AG09309 (cell line): ENCODE measurements at places on chromosomes 4 and X.

- DNase-seq = no peak
Observed at GRCh38 chr4:56183344-56183959, 203.8 kb downstream of the AASDH start.

- no peak for DNase-seq
Observed at GRCh38 chr4:24471486-24472160, 112.7 kb downstream of the DHX15 start.

DNA sequence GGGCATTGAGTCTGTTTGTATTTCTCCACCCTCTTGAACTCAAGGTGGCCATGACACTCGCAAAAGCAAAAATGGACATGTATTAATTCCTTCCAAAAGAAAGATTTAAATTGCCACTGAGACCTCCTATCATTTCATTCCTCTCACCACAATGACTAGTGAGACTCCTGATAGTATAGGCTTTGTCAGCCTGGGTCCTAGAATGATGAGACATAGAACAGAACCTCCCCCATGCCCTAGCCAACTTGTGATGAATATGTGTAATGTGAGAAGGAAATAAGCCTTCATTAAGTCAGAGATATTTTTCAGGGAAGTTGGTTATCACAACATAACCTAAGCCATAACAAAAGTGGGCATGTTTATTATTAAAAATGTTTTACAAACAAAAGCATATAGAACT, 62.5 kb downstream of the ASB9 start:
- DNase-seq = no peak

GRCh38 chrX:103453655-103454054, 65.6 kb downstream of the RAB40A start:
- peak; percentile 68 for DNase-seq

- peak; percentile 5 for DNase-seq
Observed at GRCh38 chr4:154506253-154506652, 14.7 kb upstream of the DCHS2 start.

- DNase-seq = no peak
Observed at GRCh38 chr4:89069481-89069880, 12.5 kb upstream of the FAM13A start.

DNA sequence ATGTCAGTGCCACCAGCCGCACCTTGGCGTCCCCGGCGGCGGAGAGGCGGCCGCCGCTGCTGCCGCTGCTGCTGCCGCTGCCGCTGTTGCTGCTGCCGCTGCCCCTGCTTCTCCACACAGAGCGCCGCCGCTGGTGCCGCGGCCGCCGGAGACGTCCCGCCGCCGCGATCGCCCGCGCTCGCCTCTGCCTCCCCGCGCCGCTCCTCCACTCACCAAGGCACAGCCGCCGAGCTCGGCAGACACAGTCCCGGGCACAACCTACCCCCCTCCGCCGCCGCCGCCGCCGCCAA, at the start of gene PPP3CA:
PPP3CA (minus strand) TSS at position 260 of the 290 bp plus-strand sequence.
- no peak for DNase-seq

GRCh38 chr4:20333141-20333715, 81.5 kb downstream of the SLIT2 start:
- no peak for DNase-seq

DNA sequence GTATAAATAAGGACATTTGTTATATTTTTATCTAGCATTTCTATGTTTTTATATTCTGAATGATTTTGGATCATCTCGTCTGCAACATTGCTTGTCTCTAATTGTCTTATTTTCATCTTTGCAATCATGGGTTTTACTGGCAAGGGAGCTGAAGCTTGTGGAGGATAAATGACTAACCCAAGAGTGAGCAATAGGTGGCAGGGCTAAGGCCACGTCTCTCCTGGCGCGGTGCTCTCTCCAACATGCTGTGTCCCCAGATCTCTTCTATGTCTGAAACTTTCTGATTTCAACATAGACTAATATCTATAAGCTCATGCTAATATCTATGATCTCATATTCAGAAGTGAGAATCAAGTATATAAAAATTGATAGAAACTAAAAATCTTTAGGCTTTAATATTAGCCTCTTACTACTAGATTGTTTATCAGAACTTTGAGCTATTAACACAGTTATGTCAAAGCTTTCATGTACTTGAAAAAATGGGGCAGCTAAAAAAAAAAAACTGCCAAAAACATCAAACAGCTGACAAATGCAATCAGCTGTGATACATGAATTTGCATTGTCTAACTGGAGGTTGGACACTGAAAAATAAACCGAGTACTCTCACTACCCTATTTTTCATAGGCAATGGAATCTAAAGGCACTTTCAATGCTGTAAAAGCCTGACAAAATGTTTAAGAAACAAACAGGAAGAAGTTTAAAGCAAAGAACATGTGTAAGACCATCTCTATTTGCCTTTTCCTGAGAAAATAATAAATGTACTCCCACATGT, 169.2 kb downstream of the TMA16 start:
- no peak for DNase-seq

DNA sequence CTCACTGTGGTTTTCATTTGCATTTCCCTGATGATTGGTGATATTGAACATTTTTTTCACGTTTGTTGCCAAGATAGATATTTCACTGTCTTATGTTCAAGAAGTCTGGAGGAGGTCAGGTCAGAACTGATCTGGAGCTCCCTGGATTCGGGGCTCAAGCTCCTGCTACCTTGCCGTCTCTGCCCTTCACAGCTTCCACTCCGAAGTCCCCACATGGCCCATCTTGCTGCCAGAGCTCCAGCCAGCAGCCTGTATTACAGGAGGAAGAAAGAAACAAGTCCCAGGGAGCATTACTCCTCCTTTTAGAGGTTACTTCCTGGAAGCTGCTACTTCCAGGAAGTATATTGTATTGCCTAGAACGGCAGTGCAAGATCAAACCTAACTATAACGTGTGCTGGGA, 17.9 kb upstream of the CDKN2AIP start:
- no peak for DNase-seq

- no peak for DNase-seq
Observed at GRCh38 chr4:26192899-26193869, 127.6 kb upstream of the RBPJ start.

DNA sequence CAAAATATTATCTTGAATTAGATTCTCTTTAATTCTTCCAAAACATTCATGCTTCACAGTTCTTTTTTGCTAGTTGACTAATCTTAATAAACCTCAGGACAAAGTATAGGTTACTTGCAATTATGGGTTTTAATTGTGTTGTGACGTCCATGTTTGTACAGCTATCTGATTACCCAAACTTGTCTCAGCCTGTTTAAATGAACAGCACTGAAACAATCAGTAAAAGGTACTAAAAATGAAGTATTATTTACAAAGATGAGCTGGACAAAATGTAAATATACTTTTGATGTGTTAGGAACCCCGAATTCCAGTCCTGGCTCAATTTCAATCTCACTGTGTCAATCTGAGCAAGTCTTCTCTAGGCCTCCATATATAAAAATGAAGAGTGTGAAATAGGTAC, 57.4 kb upstream of the SLC6A14 start:
- DNase-seq = no peak

DNA sequence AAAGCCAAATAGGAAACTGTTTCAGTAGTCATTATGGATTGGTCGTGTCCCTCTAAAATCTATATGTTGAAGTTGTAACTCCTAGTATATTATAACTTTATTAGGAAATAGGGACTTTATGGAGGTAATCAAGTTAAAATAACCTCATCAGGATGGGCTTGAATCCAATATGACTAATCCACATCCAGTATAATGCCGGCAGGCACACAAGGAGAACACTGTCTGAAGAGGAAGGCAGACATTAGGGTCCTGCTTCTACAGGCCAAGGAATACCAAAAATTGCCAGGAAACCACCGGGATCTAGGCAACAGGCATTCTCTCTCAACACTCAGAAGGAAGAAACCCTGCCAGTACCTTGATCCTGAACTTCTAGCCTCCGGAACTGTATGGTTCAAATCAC, 130.3 kb downstream of the ATP10D start:
- no peak for DNase-seq

DNA sequence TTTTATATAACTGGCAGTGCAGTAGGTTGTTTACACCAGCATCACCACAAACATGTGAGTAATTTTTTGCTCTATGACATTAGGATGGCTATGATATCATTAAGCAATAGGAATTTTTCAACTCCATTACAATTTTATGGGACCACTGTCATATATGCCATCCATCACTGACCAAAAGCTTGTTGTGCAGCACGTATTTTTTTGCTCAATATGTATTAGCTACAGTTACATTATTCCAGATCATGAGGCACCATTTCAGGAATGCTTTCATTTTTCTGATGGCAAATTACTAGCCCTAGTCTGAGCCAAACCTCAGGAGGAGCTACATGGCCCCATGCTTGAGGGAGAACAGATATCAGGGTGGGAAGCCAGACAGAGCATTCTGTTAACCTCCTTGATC, 56.8 kb upstream of the DCLK2 start:
- DNase-seq = no peak

- DNase-seq = no peak
Observed at GRCh38 chrX:23327104-23327503, 7.5 kb upstream of the PTCHD1 start.

DNA sequence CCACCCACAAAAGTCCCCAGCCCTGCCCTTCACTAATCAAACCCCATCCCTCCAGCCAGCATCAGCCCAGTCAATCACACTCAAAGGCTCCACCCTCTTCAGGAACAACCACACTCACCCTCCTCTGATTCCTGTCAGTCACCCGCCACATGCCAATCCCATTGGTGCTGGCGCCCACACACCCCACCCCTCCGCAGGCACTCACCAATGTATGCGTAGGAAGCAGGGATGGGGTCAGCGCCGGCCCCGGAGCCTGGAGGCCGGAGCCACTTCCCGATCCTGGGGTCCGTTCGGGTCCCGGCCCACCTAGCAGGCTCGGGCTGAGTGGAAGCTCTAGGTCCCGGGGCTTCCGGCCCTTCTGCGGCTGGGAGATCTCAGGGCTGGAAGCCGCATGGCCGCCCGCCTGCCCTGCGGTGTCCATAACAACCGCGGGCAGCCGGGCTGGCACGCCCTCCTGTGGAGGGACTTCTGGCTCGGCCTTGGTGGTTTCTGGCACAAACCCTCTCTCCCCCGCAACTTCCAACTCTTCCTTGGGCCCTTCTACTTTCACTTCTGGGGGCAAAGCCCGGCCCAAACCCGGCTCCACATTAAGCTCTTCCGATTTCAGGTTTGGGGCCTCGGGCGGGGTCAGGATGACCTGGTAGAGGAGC, 7.9 kb upstream of the CFP start:
- no peak for DNase-seq

GRCh38 chrX:52933976-52934703, 24.2 kb downstream of the FAM156A start:
- no peak for DNase-seq

DNA sequence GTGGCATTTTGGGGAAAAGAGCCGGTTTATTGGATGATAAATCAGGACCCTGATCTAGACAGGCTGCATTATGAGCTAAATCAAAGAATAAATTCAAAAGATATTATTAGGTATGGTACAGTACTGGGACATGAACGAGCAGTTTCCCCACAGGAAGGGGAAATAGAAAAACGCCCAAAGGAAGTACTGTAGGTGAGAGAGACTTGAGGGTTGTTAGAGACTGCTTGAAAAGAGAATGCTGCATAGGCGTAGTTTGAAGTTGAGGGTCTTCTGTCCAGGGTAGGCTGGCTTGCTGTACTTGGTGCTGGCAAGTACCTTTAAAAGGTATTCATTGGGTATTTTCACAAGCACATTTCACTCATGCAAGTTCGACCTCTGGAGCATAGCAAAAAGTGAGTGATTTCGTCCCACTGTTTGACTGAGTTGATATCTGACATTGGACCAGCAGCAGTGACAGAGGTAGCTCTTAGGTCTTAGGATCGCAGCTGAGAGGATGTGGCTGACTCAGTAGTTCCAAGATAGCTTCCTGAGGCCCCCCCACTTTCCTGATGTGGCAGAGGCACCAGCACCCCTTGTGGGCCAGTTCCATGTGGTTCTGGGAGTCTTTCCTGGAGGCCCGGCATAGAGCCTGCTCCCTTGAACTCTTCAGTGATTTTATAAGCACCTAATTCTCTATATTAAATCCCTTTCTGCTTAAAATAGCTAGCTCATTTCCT, 64.3 kb downstream of the TMEM131L start:
- DNase-seq = no peak

DNA sequence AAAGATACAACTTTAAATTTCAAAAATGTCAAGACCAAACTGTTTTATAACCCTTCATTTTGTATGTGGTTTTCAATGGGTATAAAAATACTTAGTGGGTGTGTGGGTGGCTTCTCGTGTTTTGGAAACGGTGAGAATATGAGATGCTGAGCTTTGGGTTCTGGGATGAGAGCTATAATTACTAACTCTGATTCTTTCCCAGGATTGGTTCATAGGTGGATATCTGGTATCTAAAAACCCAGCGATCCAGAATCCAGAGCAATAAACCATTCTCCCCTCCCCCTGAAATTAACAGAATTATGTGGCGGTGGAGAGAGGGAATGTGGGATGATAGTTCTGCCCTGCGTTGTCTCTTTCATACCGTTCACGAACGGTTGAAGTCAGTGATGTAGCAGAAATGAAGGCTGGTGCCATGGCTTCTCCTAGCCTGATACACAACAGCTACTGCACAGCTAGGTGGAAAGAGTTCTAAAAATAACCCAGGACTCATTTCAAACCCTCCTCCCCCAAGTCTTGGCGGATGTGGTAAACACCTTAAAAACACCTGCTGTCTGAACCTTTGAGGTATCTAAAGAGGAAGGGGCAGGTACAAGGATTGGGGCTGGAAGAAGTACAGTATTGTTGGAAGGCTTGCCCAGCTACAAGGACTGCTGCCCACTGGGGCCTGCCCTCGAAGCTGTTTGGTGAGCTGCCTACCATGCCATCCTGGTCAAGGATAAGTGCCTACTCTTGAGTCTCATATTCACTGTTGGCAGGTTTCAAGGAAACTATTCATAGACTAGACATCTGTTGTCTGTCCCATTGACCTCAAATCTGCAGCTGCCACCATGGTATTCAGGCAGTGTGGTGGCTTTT, 44.5 kb downstream of the SEPTIN11 start:
- no peak for DNase-seq

DNA sequence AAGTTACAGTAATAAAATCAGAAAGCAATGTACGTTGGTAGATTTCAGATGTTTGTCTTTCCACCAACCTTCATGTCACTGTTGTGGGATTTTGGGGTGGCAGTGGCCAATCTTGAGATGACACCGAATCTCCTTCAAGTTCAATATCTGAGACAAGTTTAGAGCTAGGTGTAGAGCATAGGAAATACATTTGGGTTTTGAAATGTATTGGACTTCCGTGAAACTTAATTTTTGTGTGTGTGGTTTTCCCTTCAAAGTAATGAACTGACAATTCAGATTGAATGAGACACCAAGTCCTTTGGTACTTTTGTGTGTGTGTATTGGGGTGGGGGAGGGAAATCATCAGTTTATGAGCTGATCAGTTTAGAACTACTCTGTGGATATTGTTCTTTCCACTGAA, 1.8 kb downstream of the WDR44 start:
- DNase-seq = no peak

- no peak for DNase-seq
Observed at GRCh38 chr4:37732526-37733186, 46.5 kb upstream of the RELL1 start.

- DNase-seq = no peak
Observed at GRCh38 chr4:146112389-146112788, 63.1 kb upstream of the LSM6 start.

- peak; percentile 55 for DNase-seq
Observed at GRCh38 chr4:159002950-159003349, 99.9 kb upstream of the RAPGEF2 start.
